ENCODE measurements at places on chromosomes 4 and X.

DNA sequence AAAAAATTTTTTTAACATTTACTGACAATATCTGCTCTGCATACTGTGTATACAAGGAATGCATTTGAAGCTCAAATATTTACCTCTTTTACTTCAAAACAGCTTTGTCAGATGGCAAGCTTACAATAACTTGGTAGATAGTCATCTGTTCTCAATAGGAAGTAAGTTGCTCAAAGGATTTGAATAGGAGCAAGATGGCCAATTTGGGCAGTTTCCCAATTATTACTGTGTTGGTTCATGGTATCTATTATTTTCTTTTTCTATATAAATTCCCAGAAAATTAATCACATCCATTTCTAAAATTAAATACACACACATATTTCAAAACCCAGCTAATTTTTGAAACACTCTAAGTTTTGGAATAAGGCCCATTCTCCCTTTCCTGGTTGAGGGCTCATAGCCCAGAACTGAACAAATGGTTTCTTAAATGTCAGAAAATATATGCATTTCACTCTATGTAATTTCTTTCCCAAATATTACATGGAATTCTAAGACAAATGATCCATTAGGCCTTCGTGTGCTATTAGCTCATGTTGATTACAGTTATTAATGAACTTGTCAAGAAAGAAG, 60.2 kb upstream of the BLTP1 start:
- DNase-seq, result no peak

DNA sequence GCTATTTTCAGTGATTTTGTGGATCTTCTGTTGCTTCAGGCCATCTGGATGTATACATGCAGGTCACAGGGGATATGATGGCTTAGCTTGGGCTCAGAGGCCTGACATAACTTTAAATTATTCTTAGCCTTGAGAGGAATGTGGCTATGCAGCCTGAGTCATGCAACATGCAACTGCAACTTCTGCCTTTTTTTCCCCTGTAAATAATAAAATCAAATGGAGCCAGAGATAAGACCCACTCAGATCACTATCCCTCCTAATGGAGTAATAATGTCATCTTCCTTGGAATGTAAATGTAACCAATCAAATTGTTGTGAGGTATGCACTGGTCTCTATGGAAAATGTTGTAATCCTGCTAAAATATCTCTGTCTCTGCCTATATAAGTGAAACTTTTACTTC, 54.9 kb downstream of the MAGEB17 start:
- DNase-seq, result no peak

GRCh38 chr4:124644621-124645020, 67.9 kb downstream of the ANKRD50 start:
- no peak for DNase-seq

DNA sequence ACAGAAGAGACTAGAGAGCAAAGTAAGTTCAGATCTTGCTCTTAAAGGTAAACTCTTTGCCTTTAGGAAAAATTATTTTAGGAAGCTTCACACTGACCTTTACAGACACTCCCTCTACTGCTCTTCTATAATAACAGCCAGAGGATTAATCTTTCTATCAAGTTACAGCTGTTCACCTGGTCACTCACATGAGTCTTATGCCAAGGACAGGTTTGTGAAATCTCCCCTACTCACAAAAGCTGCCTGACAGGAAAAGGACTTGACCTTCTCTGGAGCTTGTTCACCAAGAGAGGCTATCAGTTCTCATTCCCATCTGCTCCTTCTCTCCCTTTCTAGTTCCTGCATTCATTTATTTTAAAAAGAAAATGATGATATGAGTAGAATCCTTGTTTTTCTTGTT, 117.3 kb downstream of the C4orf51 start:
- DNase-seq, result no peak

DNA sequence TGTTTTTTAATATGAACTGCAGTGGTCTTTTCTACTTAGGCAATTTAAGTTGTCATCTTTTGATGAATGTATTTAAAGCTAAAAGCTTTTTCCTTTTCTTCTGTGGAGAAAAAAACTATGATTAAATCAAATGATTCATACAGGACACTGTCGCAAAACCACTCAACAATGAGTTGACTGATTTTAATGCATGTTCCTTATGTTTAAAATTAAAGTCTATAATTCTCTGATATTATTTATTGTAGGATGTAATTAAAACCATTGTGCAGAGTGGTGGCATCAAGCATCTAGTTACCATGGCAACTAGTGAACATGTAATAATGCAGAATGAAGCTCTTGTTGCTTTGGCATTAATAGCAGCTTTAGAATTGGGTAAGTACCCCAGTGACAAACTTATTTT, 172.5 kb downstream of the RAP1GDS1 start:
- no peak for DNase-seq

- DNase-seq, result no peak
These were observed 10.0 kb upstream of the AP1S2 start for GRCh38 chrX:15864629-15865028.

DNA sequence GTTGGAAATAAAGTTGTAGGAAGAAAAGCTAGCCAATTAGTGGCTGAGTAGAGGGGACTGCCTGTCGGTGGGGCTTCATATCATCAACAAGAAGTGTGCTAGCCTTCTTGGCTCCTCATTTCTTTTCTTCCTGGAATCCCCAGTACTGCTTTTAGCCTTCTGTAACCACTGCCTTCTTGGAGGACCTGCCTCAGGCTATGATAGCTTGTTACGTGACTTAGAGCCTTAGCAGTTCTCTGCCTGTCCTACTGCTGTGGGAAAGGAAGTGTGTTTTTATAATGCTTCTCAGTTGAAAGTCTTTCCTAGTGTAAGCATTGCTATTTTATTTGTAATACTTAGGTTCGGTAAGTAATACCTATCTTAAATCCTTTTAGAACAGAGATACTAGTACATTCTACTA, 61.9 kb downstream of the LARP1B start:
- no peak for DNase-seq

DNA sequence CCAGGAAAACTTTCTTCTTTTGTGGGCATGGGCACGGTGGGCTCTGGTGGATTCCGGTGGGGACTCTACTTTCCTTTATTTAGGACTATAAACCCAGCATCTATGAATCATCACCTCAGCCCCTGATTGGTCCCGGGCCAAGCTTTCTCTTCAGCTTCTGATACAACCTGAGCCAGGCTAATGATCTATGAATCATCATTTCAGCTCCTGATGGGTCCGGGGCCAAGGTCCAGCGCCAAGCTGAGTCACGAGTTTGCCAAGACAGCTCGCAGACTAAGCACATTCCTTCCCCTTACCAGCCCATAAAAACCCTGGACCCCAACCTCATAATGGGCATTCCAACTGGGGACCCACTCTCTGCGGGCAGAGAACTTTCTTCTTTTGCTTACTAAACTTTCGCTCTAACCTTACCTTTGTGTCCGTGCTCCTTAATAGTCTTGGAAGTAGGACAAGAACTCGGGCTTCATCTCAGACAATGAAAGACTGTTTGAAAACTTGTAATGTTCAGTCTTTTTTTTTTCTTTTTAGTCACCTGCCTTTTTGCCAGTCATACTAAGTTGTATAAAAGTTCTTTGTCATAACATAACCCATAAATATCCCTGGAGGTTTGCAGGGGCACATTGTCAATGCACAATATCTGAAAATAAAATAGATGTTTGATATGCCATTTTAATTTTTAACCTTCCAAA, 904.9 kb upstream of the EPHA5 start:
- no peak for DNase-seq

GRCh38 chr4:27931584-27931983, 1070.9 kb downstream of the STIM2 start:
- no peak for DNase-seq

DNA sequence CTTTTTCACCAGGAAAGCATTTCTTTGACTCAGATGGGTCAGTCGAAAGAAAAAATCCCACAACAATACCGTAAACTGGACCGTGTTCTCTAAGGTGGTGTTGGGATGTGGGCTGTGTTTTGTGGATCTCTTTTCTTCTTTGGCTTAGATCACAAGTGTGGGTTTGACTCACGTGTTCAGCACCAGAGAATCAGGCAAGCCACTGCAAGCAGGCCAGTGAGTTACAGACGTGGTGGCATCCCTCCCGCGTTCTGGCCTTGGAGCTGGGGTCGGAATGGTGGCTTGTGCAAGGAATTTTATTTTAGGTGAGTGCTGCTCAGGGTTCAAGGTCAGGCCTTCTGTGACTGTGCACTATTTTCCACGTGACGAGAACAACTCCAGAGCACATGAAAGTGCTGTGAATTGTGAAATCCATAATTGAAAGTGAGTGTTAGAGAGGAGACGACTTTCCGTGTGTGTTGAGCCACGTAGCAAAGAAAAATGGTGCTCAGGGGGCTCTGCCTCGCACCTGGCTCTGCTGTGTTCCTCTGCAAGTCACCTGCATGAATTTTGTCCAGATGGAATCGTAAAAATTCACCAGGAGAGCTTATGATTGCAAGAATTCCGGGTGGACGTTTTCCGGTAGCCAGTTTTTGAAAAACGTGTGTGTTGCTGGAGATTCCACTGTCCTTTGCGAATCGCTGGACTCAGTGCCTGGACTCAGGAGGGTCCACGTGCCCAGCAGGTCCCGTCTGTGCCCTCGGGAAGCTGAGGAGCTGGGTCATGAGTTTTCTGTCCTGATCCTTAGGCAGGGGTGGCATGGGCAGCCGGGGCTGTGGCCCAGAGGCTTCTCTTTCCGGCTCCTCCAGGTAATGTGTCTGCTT, 33.6 kb upstream of the HGFAC start:
- DNase-seq, result no peak

DNA sequence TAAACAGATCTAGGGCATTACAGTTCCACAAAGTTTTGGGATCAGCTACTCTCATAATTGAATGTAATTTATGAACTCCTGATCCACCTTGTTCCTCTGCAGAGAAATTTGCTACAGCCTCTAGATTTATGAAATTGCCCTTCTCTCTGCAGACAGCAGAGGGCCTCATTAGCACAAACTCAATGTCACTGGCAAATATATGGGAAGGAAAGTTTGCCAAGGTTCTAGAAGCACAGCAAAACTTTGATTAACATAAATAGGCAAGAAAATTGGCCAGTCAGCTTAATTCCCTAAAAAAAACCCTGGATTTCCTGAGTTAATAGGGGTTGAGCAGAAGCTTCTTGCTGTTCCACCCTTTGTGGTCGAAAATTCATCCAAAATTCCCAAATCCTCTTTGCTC, 31.5 kb downstream of the PRPS1 start:
- no peak for DNase-seq

GRCh38 chr4:1601852-1602654, 82.1 kb downstream of the FAM53A start:
- no peak for DNase-seq

- no peak for DNase-seq
These were observed 273.6 kb downstream of the FRMPD4 start for GRCh38 chrX:12411831-12412230.

- no peak for DNase-seq
These were observed 179.5 kb downstream of the MSN start for GRCh38 chrX:65846974-65847373.

DNA sequence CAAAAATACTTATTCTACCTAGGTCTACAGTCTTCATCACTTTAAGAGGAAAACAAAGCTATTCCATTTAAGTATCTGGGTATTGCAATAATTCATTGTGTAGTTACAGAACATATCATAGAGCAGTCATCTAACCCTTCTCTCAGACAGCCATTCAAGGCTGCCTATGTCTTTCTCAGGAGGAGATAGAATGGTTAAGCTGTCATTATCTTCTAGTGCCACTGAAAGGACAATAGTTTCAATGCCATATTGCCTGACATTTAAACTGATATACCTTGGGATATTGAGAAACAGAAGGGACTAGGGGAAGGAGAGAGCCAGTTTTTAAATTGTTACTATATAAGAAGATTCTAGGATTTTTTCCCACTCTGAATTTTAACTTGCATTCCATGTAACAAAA, 527.0 kb downstream of the GRID2 start:
- no peak for DNase-seq

DNA sequence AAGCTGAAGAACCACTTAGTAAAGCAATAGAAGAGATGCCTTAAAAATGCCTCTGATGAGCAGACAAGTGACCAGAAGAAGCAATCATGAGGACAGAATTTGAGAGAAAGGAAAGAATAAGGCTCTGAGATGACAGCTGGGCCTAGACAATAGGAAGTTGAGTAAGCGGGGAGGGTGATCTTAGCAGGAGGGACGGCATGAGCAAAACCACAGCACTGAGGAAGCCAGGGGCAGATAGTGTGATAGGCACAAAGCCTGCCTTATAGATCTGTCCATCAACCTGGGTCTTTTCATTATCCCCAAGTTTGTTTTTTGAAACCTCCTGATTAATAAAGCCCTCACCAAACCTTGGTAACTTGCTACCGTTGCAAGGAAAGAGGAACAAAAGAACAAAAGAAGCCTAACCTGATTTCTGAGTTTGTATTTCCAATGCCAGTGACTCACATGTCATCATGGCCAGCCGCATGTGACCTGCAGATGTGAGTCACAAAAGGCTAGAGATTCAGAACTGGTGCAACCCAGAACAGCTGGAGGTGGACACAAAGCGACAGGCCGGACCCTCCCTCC, 55.7 kb upstream of the PPARGC1A start:
- no peak for DNase-seq

DNA sequence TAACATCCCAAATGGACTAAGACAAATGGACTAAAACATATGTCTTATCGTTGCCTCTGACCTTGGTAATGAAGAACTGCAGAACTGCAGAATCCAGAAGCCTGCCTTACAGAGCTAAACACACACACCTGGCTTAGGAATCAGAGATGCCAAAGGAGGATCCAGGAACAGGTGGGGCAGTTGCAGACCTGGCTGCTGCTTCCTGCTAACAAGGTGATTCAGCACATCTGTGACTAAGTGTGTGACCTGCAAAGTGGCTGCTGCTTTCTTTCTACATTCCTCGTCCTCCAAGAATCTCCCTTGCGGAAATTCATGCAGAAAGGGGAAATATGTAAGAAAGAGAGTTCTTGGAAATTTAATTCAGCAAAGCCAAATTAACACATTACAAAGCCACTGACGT, 96.8 kb upstream of the NLGN4X start:
- no peak for DNase-seq
